ENCODE measurements at places on chromosomes 4 and X. TPM values are rescaled to one million over a fixed set of nuclear protein-coding genes. Genes with fewer than 3 reads are reported as not detected.

POU3F4 gene
- 1.0 TPM for polyA plus RNA-seq

MAOB gene
- 91.8 TPM for polyA plus RNA-seq

PABPC4L gene
- 0.47 TPM for polyA plus RNA-seq

DKK2 gene
- 0.19 TPM for polyA plus RNA-seq

All from kidney (tissue), 22 donors.